AG10803 (cell line): ENCODE measurements at places on chromosomes 7 and 10.

- no peak for DNase-seq
Measured at GRCh38 chr7:105705427-105705826, 124.1 kb upstream of the EFCAB10 start.

GRCh38 chr7:87213811-87214210 is 5.7 kb downstream of the TMEM243 start:
- peak; percentile 15 for DNase-seq

GRCh38 chr7:41403291-41403690 is 299.6 kb downstream of the INHBA start:
- DNase-seq = no peak

DNA sequence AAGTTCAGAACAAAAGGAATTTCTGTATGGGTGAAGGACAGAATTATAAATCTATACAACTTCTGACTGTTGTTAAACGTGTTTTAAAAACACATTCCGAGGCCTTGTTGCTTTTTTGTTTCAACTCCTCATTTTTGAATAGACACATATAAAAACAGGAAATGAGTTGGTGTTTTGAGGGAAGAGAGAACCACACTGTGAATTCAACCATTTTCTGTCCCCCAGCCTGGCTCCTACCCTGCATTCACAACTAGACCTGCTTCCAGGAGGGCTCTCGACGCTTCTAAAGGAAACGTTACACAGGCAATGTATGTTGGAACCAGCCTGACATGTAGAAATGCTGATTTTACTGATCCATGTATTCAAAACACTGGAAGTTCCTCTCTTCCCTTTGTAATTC is 76.5 kb downstream of the OR13A1 start:
- no peak for DNase-seq

- DNase-seq = no peak
Measured at GRCh38 chr10:102595293-102595692, 49.0 kb upstream of the TRIM8 start.

DNA sequence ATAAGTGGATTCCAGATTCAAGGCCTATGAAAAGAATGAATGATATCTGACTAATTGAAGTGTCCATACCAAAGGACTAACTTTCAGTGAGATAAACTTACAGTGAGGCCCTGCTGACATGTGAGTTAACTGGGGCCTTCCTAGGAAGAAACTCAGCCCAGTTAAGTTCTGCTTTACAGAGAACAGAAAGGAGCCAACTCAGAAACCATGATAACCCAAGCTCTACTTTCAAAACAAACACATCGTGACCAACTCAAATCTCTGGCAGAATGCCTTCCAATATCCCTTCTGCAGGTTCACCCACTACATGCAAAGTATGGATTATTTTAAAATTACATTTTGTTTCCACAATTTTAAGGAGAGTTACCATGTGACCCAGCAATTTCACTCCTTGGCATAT is 75.8 kb upstream of the MRLN start:
- no peak for DNase-seq

GRCh38 chr10:8449909-8450308 is 395.4 kb downstream of the GATA3 start:
- no peak for DNase-seq

DNA sequence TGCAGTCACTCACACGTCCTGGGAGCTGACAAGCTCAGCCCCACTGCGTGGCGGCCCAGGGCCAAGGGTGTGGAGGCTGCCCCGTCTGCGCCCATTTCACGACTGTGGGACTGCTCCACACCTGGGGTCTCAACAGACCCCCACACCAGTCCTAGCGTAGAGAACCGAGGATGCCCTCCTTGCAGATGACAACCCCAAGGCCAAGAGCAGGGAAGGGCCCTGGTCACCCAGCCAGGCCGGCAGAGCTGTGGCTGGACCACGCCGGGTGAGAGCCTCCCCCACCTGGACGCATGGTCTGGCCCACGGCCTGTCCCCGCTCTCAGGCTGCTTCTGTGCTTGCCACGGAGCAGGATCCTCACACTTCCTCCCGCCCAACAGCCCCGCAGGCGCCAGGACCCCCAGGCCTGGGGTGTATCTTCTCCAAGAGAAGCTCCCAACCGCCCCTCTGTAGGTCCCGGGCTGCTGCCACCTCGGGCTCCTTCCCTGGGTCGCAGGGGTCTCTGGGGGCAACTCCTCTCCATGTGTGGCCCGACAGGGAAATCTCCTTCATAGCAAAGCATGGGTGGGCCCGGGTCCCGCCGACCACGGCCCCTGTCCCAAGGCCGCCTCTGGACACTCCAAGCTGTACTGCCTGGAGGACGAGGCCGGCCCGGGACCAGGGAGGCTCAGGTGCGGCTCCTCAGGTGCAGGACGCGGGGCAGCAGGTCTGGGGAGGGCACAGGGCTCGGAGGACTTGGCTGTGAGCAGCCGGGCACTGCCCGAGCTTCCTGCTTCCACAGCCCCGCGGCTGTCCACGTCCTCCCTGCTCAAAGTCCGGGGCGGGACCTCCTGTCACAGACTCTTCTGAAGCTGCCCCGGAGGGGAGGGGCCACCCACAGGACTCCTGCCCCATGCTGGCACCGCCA is 88.8 kb downstream of the FOXL3 start:
- DNase-seq = no peak

- DNase-seq = no peak
Measured at GRCh38 chr10:109947111-109947920, 24.0 kb upstream of the XPNPEP1 start.

GRCh38 chr7:93575555-93576399 is 1.3 kb upstream of the CALCR start:
- DNase-seq = no peak

GRCh38 chr7:26182706-26183105 is 17.8 kb downstream of the HNRNPA2B1 start:
- DNase-seq = no peak

DNA sequence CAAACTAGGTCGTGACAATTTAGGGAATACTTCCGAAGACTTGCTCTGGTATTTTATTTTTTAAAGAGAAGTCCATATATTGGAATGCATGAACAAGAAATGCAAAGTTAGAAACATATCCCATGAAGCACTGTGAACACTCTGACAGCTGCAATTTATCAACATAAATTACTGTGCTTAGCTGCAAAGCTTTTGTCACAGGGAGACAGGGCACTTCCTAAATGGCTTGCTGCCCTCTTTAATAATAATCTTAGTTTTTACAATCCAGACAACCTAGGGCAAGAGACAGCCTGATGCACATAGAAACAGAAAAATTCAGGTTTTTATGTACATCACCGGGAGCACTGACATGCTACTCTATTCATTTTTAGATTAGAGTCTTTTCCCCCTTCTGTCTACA is 78.3 kb upstream of the NOBOX start:
- no peak for DNase-seq

DNA sequence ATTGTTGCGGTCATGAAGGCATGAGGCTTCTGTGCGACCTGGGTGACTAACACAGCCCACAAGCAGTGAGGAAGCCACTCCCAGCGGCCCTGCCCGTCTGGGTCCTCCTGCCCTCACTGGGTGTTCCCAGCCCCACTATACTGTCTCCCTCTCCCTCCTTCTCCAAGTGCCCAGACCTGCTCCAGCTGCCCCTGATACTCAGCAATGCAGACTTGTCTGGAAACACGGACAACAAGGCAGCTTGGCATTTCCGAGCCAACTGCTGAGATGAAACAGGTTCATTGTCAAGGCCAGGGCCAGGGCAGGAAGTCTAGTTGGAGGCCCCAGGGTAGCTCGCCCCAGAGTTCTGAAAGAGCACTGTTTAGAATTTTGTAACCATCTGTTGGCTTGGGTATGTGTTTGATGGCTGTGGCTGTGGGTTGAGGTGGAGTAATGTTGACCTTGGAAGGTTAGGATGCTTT is 95.7 kb downstream of the RBM20 start:
- no peak for DNase-seq

DNA sequence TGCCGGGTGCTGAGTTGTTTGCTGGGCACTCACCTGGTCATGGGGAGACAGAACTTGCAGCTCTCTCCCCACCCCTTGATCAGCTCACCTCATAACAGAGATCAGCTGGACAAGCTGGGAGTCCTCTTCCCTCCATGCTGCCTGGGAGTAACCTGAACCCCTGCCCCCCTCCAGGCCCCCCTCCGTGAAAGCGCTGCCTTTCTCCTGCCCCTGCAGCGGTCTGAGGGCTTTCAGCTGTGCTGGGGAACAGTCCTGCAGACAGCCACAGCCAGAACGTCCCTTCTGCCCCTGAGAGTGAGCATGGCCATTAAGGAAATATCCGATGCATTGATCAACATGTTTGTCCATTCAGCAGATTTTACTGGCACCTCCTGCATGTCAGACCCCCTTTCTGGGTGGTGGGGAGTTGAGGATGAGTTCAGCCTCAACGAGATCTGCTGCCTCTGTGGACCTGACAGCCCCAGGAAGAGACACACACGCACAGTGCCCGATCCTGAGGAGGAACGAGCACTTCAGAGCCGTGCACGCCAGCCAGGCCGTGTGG is 4.5 kb downstream of the FAM20C start:
- DNase-seq = no peak

DNA sequence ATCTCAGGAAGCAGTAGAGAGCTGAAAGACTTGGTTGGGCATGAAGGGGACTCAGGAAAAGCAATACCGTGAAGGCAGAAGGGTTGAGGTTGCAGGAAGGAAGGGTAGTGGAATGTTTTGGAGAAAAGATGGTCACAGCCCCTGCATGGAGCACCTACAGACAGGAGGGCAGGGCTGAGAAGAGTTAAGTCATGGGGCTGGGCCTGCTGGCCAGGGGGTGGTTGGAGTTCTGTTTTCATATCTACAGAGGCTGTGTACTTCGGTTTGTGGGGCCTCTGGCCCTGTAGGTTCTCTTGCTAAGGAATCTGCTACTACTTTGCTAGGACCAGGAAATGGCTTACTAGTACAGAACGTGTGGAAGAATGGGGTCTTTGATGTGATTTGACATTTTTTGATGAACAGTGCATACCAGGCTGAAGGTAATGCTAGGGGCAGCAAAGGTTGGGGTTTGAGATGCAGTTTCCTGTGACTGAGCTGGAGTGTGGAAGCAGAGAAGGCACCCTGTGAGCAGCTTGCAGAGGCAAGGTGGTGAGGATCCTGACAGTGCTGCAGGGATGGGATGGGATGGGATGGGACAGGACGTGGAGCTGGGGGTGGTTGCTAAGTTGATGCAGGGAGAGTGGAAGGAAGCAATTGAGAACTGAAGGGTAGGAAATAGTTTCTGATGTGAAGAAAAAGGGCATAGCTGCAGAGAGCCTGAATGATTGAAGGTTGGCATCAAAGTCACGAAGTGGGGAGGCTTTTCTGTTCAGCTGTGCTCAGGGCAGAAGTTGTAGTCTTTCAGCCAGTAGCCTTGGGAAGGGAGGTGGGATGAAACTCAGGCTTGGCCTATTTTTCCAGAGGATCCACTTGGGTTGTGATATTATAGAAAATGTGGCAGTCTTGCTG is 7.8 kb downstream of the RPS24 start:
- DNase-seq = no peak

DNA sequence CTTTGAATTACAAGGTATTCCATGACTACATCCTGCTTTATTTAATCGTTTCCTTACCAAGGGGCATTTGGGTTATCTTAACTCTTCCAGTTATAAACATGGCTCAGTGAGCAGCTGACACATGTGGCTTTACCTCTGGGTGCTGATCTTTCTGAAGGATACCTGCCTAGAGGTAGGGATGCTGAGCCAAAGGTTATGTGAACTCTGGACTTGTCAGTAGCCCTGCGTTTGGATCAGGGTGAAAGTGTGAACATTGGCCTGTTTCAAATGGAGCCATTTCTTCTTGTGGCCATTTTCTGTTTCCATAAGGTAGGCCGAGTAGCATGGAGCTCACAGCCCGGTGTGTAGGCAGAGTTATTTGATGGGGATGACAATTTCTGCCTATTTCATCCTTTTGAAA is 29.2 kb downstream of the SNX10 start:
- DNase-seq = no peak

- no peak for DNase-seq
Measured at GRCh38 chr10:75541411-75541810, 110.0 kb downstream of the LRMDA start.

DNA sequence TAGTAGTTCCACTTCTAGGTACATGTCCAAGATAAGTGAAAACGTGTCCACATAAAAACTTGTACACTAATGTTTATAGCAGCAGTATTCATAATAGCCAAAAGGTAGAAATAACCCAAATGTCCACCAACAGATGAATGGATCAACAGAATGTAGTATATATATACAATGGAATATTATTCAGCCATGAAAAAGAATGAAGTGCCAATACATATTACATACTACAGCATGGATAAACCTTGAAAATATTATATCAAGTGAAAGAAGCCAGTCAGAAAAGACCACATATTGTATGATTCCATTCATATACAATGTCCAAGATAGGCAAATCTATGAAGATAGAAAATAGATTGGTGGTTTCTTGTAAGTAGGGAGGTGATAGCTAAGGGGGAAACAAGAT is 47.8 kb upstream of the WASL start:
- no peak for DNase-seq

DNA sequence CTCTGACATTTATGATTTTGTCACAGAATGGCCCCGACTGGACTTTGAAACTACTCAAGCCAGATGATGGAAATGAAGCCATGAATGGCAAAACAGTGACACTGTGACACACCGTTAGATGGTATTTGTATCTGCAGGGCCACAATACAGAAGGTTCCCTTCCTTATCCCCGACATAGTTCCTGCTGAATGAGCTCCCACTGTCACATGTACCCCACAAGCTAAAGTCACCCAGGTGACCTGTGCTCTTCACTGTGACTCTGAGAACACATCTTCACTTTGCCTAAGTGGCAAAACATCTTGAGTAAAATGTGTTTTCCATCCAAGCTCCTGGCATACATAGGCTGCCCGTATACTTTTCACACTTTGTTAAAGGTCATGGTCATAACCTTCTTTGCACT is 89.5 kb downstream of the LSM5 start:
- DNase-seq = no peak

DNA sequence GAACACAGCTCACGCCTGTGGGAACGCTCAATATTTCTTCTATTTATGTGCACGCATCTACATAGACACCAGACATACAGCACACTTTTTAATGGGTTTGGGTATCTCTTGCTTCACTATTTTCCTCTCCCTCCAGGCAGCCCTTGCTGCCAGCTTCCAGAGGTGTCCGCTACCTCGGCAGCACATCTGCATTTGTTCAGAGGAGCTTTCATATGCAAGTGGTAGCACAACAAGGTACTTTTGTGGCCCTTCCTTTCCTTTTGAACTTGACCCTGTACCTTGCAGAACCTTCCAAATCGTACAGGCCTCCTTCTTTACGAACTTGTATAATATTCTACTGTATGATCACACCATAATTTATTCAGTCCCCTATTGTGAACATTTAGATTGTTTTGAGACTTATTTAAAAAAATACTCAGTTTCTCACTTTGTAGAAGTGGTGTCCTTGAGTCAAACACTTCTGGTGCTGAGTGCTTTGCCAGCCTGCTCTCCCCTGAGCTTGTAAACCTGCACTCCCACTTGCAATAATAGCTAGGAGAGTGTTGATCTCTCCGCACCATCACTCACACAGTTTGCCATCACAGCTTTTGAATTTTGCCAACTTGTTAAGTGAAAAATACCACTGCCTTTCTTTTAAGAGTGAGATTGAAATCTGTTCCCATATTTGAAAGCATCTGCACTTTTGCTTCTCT is 106.0 kb upstream of the ZNF32 start:
- no peak for DNase-seq
